ENCODE measurements at places on chromosomes 5 and 9. TPM values are rescaled to one million over a fixed set of nuclear protein-coding genes. Genes with fewer than 3 reads are reported as not detected.

The SOWAHA gene
- total RNA-seq = not detected

The TLN1 gene
- 652 TPM for total RNA-seq

The SLC6A18 gene
- total RNA-seq = not detected

GRCh38 chr5:40831346-40832210 is 3.4 kb downstream of the RPL37 start:
- DNase-seq = no peak

The MARCOL gene
- total RNA-seq = not detected

- DNase-seq = no peak
Measured at GRCh38 chr9:80632041-80632440, 1057.3 kb downstream of the TLE1 start.

The FOXD4L5 gene
- not detected for total RNA-seq

DNA sequence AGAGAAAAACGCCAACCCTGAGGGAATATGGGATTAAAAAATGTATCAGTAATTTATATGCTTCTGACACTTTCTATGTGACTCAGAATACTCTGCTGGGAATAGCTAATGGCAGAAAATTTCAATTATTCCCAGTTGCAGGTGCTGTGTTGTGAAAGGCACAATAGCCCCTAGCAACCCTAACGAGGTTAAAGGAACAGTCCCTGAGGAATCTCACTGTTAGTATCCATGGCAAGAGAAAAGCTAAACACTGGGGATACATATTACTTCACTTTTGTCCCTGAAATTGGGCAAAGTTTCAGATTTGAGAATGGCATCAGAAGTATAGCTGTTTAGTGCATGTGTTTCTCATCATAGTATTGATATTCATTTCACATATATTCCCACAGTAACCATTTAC is 555.0 kb downstream of the RAB3C start:
- DNase-seq = no peak

GRCh38 chr9:90517103-90517502 is 125.5 kb downstream of the DIRAS2 start:
- no peak for DNase-seq

DNA sequence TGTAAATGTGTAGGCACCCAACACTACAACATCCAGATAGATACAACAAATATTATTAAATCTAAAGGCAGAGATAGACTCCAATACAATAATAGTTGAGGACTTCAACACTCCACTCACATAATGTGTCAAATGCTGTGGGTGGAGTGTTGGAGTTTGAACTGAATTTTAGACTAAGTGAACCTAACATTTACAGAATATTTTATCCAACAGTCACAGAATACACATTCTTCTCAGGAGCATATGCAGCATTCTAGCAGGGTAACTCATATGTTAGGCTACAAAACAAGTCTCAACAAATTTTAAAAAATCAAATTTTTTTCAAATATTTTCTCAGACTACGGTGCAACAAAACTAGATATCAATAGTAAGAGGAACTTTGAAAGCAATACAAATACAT is 648.7 kb upstream of the CDH18 start:
- no peak for DNase-seq

GRCh38 chr5:14506140-14506538 is 75.5 kb upstream of the OTULINL start:
- no peak for DNase-seq

Data from MG63 (cell line).